ENCODE measurements at places on chromosomes 11 and 22.
A peak's percentile ranks its signal among the peaks of the same experiment; 100 is the strongest.

GRCh38 chr11:130763087-130763980, 152.9 kb downstream of the SNX19 start:
- no peak for DNase-seq

DNA sequence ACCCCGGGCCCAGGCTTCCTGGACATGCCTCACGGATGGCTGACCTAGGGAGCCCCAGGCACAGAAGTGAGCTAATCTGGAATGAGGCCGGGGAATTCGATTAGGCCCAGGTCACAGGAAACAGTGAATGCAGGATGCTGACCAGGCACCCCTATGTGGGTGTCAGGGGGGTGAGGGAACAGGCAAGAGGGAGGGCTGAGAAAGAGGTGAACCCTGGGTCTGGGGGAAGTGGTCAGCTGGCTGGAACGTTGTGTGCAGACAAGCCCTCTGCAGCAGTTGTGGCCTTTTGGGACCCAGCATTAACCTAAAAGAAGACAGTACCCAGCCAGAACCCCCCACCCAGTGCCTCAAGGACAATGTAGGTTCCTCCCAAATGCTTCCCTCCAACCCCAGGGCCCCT, 8.1 kb downstream of the SERHL2 start:
- no peak for DNase-seq

DNA sequence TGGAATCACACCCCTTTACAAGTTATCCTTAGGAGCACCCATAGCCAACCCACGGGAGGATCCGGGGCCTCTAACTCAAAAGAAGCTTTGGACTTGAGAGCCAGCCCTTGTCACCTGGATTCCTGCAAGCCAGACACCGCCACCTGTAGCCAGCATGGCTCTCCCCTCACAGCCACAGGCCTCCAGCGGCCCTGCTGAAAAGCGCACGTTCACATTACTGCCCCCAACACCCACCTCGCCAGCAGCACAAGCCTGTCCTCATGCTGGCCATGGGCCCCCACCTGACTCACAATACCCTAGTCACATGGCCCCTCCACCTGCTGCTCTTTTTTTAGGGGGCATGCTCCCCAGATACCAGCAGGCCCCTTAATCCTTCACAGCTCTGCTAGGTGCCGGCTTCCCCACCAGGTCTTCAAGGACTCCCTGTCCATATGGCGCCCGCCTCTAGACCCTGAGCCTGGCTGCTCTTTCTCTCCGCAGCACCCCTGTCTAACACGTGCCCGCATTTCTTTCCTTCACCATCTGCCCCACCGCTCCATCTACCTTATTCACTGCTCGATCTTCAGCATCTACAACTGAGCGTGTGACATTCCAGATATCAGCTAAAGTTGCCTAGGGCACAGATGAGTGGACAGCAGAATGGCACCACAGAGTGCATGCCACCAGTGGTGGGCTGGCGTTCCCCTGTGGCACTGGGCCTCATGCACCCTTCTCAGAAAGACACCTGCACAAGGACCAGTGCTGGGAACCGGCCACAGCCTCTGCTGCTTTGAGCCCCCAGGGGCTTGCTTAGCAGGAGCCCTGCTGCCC, 6.6 kb downstream of the CARS1 start:
- no peak for DNase-seq

GRCh38 chr11:14144934-14145333, 182.4 kb downstream of the SPON1 start:
- no peak for DNase-seq

DNA sequence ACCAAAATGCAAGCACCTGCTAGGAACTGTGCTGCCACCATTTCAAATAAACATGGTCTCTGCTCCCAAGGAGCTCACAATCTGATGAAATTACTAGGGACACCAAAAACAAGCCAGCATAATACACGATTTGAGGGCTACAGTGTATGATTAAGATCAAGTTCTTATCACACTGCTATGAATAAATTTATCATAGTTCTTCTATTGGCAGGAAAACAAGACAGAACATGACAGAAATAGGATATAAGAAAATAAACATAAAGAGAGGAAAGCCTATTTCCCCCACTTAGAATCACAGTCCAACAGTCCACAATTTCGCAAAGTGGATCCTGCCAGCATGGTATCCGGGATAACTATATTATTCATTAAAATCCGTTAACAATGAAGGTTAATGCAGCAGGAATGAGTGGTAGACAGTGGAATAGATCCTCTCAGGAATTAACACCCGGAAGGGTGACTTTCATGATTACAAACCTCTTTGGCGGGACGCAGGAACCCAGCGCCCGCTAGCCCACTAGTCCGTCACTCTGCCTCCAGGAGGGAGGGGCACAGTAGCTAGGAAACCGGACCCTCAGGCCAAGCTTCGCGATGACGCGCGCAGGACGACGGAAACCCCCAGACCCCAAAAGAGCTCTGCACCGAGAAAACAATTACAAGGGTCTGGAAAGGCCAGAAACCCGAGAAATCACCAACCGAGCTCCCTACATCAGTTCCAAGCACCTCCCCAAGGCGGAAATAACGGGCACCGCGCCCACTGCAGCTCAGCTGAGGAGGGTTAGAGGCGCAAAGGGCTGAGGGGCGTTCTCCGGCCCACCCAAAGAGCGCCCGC, 607 bp downstream of the CCDC82 start:
- peak; percentile 88 for DNase-seq

DNA sequence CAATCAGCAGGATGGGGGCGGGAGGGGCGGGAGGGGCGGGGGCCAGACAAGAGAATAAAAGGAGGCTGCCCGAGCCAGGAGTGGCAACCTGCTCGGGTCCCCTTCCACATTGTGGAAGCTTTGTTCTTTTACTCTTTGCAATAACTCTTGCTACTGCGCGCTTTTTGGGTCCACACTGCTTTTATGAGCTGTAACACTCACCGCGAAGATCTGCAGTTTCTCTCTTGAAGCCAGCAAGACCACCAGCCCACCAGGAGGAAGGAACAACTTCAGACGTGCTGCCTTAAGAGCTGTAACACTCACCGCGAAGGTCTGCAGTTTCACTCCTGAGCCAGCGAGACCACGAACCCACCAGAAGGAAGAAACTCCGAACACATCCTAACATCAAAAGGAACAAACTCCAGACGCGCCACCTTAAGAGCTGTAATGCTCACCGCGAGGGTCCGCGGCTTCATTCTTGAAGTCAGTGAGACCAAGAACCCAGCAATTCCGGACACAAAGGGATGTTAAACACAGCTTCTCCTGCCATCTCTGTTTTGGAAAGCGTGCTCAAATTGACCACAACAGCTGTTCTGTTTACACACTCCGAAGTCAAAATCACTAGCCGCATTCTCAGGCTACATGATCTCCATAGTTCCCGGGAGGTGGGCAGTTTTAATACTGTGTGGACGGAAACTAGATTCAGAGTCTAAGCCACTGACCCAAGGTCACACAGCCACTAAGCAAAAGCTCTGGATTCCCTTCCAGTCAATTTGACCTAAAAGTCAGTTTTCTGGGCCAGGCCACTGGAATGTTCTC, 11.9 kb downstream of the PLAAT2 start:
- DNase-seq: no peak

- DNase-seq: no peak
Observed at GRCh38 chr11:2826679-2827056, 58.9 kb downstream of the CDKN1C start.

DNA sequence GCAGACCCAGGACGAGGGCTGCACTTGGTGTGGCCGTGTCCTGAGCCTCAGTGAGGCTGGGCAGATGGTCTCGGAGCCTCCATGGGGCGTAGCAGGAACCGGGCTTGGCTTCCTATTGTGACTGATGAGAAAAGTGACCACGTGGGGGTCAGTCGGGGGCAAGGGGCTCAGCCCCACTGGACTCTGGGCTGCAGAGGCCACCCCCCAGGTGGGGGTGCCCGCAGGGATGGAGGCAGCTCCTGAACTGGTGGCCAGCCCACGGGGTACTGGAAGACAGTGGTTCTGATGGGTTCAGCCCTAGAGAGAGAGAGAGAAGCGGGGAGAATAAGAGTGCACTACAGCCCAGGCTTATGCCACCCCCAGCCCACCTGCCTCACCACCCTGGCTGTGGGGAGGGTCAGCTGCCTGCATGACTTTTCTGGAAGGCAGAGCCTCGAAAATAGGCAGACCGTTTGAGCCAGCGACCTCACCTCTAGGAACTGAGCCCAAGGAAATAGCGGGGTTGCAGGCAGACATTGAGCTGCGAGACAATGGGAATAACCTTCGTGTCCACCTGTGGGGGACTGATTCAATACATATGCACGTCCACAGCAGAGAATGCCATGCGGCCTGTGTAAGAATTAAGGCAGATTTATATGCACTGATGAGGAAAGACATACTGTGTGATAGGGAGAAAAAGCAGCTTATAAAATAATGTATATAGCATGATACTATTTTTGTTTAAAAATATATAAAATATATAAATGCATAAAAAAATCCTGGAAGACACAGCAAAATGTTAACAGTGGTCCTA, 11.5 kb downstream of the CABP7 start:
- no peak for DNase-seq

DNA sequence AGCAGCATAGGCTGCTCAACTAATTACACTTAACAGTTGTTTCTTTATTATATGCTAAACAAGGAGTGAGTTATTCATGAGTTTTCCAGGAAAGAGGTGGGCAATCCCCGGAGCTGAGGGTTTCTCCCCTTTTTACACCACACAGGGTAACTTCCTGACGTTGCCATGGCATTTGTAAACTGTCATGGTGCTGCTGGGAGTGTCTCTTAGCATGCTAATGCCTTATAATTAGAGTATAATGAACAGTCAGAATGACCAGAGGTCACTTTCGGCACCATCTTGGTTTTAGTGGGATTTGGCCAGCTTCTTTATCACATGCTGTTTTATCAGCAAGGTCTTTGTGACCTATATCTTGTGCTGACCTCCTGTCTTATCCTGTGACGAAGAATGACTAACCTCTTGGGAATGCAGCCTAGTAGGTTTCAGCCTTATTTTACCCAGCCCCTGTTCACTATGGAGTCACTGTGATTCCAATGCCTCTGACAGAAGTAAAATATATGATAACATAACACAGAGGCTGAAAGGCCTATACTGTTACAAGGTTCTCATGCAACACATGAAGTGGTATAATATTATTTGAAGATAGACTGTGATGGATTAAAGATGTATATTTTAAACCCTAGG, 41.3 kb upstream of the RDX start:
- no peak for DNase-seq

GRCh38 chr11:47440054-47440476, 8.9 kb downstream of the RAPSN start:
- no peak for DNase-seq

GRCh38 chr11:94866231-94866822, 98.2 kb downstream of the AMOTL1 start:
- no peak for DNase-seq

DNA sequence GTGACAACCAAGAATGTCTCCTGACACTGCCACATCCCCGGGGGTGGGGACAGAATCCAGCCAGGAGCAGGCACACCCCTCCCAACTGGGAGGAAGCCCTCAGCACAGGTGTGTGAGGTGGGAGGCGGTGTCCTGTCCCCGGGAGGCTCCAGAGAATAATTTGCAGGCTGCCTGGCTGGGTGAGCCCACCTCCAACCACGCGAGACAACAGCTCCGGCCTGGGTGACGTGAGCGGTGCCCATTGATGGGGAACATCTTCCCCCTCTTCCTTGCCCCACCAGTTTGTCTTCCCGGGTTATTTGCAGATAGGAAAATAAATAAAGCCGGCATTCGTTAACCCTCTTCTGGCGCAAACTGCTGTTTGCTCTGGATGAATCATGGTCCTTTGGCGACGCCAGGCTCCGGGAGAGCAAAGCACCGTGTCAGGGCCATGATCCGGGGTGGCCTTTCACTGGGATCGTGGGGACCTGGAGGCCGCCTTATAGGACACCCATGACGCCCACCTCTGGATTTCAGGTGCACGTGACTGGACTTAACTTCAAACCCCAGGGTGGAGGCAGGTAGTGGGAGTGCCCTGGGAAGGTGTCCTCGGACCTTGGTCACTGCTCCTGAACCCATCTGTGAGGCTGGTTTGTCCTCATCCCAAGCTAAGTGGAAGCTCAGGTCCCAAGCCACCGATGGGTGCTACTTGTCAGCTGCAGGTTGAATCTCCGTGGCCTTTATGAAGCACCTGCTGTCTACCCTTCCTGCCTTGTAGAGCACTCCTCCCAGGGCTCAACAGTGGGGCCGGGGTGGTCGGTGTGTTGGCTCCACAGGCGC, 13.9 kb downstream of the CCND1 start:
- no peak for DNase-seq

DNA sequence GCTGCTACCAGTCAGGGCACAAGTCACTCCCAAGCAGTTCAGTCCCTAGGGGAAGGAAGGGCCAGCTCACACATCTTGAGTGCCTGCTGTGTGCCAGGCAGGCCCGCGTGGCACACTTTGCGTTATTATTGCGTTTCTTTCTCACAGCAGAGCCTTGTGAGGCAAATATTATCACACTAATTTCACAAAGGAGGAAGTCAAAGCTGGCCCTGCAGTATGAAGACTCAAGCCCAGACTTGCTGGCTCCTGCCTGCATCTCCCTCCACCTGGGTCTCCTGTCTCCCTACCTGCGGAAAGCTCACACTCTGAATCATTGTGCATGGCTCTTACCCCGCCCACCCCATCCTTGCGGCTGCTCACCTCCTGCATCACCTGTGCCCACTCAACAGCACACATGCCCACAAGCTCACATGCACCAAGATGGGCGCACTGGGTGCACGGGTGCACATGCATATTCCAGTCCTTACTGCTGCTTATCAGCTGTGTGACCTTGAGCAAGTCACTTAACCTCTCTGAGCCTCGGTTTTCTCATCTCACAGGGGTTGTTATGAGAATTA, 31.7 kb upstream of the P2RY2 start:
- DNase-seq: peak; percentile 52

DNA sequence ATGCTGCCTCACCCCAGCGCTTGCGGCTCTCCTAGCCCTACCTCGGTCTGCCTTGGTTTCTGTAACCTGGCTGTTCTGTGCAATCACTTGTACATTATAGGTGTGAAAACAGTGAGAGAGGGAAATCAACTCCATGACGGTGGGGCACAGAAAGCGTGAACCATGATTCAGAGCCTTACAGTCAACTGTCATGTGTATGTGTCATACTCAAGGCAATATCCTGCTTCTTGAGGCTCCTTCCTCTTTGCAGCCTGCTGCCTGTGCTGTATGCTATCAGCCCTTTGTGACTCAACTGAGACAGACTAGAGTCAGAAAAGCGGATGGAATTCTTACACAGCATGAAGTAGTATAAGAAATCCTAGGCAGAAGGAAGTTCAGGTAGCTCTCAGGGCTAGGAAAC, 2.1 kb downstream of the NRIP3 start:
- no peak for DNase-seq

DNA sequence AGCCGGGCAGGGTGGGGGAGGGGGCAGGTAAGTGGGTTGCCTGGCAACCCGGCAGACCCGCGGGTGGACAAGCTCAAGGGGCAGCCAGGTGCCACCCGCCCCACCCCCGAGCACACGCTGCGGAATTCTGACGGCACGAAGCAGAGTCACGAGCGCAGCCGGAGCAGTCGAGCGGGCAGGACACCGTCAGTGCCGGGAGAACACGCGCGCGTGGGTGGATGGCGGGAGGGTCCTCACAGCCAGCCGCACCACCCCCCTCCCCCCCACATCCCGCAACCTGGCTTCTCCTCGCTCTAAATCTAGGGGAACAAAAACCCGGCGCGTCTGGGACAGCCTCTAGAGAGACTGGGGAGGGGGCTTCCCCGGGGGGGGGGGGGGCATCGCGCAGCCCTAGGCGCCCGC, 133.1 kb upstream of the HSD17B12 start:
- DNase-seq: no peak

- DNase-seq: no peak
Observed at GRCh38 chr22:37509059-37509860, 10.0 kb downstream of the CARD10 start.

Measured in DMS79 treated with DMSO at 0.1 percent for 48 hours (cell line).